Osteoblast (primary cell): ENCODE measurements at places on chromosomes 11 and 22.

- no peak overlapping the region for H3K4me3 ChIP-seq
- no peaks in the 10 kb centered on the region for H3K36me3 ChIP-seq
- no peak overlapping the region for H3K27ac ChIP-seq
- no peaks in the 10 kb centered on the region for H3K27me3 ChIP-seq
Observed at GRCh38 chr11:61102667-61103571, 630 bp downstream of the CD5 start.

DNA sequence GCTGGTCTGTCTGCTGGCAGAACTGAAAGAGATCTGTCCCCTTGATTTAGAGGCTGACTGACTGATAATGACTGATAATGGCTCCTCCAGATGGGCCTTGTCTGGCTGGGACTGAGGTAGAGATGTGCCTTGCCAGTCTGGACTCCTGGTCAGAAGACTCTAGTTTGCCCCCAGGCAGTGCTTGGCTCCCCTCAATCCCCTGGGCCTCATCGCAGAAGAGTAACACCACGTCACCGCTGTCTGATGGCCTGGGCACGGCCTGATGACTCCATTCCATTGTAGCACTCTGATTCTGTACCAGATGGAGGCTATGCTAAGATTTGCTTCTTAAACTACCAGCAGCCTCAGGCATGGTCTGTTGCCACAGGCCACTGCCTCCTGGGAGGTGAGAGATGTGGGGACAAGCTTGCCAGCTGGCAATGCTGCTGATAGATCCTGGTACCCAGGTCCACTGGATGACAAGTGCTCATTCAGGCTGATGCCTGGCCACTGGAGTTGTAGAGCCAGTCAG lies 19.1 kb downstream of the CYB5R2 start:
- H3K36me3 ChIP-seq: no peaks in the 10 kb centered on the region
- no peak overlapping the region for H3K27ac ChIP-seq
- no peak for DNase-seq
- no peak overlapping the region for H3K4me3 ChIP-seq
- H3K4me1 ChIP-seq: no peaks in the 10 kb centered on the region

DNA sequence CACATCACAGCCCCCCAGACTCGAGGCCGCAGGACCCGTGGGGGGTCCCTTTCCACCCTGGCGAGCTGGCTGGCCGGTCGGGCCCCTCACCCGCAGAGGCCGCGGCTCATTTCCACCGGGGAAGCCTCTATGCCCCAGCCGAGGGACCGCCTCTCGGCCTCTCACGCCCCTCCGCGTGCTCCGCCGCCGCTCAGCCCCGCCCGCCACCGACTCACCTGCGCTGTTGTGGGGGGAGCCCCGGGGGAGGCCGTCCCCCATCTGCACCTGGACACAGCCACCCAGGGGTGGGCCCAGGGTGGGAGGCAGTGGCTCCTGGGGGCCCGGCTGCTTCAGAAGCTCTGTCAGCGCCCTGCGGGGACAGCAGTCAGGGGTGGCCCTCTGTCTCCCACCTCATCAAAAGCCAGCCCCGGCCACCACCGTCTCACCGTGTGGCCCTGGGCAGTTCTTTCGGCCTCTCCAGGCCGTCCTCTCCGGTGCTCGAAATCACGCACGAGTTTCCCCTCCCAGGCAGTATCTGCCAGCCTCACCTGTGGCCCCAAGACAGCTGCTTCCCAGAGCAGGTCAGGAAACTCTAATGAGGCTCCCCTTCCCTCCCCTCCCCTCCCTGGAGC lies 3.8 kb downstream of the SHISA8 start:
- H3K27ac ChIP-seq: no peak overlapping the region
- DNase-seq: peak; percentile 93
- peaks cover 65% of the 10 kb centered on the region for H3K27me3 ChIP-seq
- H3K36me3 ChIP-seq: no peaks in the 10 kb centered on the region
- no peaks in the 10 kb centered on the region for H3K4me1 ChIP-seq
- no peak overlapping the region for H3K4me3 ChIP-seq

DNA sequence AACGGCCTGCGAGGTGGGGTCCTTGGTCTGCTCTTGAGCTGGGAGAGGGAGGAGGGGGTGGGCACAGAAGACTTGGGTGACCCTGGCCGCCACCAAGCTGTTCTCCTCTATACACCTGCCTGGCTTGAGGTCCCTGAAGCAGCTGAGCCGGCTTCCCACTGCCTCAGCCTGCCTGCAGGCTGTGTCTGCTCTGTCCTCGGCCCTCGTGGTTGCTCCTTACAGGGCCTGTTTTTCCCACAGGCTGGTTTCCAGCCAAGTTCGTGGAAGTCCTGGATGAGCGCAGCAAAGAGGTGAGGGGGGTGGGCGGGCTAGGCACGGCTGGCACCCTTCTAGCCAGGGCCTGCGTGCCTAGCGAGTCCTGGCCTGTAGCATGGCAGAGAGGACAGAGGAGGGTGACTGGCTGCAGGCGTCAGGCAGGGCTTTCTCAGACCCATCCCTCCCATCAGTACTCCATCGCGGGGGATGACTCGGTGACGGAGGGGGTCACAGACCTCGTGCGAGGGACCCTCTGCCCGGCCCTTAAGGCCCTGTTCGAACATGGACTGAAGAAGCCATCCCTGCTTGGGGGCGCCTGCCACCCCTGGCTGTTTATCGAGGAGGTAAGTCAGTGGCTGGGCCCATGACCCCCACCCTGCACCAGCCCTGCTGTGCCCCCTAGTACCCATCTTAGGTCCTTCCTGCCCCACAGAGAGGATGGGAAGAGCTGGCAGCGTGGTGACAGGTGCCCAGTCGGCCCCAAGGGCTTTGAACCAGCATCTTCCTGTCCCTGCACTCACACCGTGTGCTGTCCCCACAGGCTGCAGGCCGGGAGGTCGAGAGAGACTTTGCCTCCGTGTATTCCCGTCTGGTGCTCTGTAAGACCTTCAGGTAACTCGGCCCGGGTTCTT lies 37.7 kb downstream of the SGSM3 start:
- peaks cover 70% of the 10 kb centered on the region for H3K36me3 ChIP-seq
- H3K4me3 ChIP-seq: no peak overlapping the region
- no peak overlapping the region for H3K27ac ChIP-seq
- H3K27me3 ChIP-seq: no peaks in the 10 kb centered on the region

- peaks cover 4% of the 10 kb centered on the region for H3K4me1 ChIP-seq
- H3K4me3 ChIP-seq: no peak overlapping the region
- H3K27me3 ChIP-seq: peaks cover 51% of the 10 kb centered on the region
- no peak overlapping the region for H3K27ac ChIP-seq
- peak; percentile 87 for DNase-seq
Observed at GRCh38 chr11:284105-285020, 4.6 kb upstream of the PGGHG start.

DNA sequence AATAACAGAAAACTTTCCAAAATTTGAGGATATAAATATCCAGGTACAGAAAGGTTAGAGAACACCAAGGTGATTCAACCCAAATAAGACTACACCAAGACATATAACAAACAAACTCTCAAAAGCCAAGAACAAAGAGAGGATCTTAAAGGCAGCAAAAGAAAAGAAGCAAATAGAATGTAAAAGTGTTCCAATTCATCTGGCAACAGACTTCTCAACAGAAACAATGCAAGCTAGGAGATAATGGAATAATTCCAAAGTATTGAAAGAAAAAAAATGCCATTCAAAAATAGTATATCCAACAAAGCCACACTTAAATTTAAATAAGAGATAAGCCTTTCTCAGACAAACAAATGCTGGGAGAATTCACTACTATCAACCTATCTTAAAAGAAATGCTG lies 153.0 kb upstream of the FAT3 start:
- no peaks in the 10 kb centered on the region for H3K36me3 ChIP-seq
- no peak overlapping the region for H3K4me3 ChIP-seq
- no peak overlapping the region for H3K27ac ChIP-seq
- H3K4me1 ChIP-seq: no peaks in the 10 kb centered on the region
- H3K27me3 ChIP-seq: no peaks in the 10 kb centered on the region

GRCh38 chr22:18068381-18068988 lies 9.3 kb upstream of the PEX26 start:
- no peaks in the 10 kb centered on the region for H3K27me3 ChIP-seq
- H3K27ac ChIP-seq: no peak overlapping the region
- peaks cover 13% of the 10 kb centered on the region for H3K4me1 ChIP-seq

DNA sequence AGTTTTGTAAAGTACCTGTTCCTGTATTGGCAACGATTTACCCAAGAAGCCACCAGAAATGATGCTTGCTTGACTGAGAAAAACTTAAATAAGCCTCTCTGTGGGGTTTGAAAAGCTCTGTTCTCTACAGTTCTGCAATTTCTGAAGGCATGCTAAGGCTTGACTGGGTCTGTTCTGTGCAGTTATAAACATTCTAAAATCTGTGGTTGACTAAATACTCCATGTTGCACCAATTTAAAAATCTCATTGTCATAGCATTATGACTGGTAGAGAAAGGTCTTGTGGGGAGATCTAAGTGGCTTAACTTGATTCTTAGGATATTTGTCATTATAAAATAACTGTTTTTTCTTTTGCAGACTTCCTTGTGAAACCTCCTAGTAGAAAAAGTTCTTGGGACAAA lies 73.7 kb downstream of the MTMR3 start:
- no peaks in the 10 kb centered on the region for H3K27me3 ChIP-seq
- no peaks in the 10 kb centered on the region for H3K36me3 ChIP-seq
- no peak overlapping the region for H3K27ac ChIP-seq
- DNase-seq: no peak
